ENCODE measurements at places on chromosomes 3 and 15.

- no peaks in the 10 kb centered on the region for H3K36me3 ChIP-seq
- H3K4me3 ChIP-seq, result no peak overlapping the region
- no peaks in the 10 kb centered on the region for H3K4me1 ChIP-seq
- DNase-seq, result no peak
- H3K27ac ChIP-seq, result no peak overlapping the region
- H3K27me3 ChIP-seq, result no peaks in the 10 kb centered on the region
These were observed 376.8 kb upstream of the ALCAM start for GRCh38 chr3:104989878-104990277.

GRCh38 chr15:51093488-51093838, 1.2 kb downstream of the TNFAIP8L3 start:
- DNase-seq, result no peak
- H3K27me3 ChIP-seq, result peaks cover 3% of the 10 kb centered on the region
- no peak overlapping the region for H3K4me3 ChIP-seq
- H3K27ac ChIP-seq, result no peak overlapping the region
- H3K36me3 ChIP-seq, result no peaks in the 10 kb centered on the region

GRCh38 chr3:143998266-143998665, 26.6 kb downstream of the DIPK2A start:
- no peak overlapping the region for H3K27ac ChIP-seq
- H3K27me3 ChIP-seq, result no peaks in the 10 kb centered on the region
- no peak overlapping the region for H3K4me3 ChIP-seq
- no peaks in the 10 kb centered on the region for H3K4me1 ChIP-seq
- H3K36me3 ChIP-seq, result no peaks in the 10 kb centered on the region

- no peaks in the 10 kb centered on the region for H3K36me3 ChIP-seq
- no peak overlapping the region for H3K4me3 ChIP-seq
- H3K4me1 ChIP-seq, result no peaks in the 10 kb centered on the region
These were observed 61.3 kb upstream of the OSTN start for GRCh38 chr3:191137708-191138107.

- no peaks in the 10 kb centered on the region for H3K27me3 ChIP-seq
- H3K27ac ChIP-seq, result no peak overlapping the region
- H3K36me3 ChIP-seq, result no peaks in the 10 kb centered on the region
- no peak overlapping the region for H3K4me3 ChIP-seq
- DNase-seq, result no peak
These were observed 147.9 kb upstream of the CGNL1 start for GRCh38 chr15:57228395-57228794.
